ENCODE measurements at places on chromosomes 4 and X.

GRCh38 chrX:40434947-40435346, 145.8 kb upstream of the ATP6AP2 start:
- DNase-seq: no peak

DNA sequence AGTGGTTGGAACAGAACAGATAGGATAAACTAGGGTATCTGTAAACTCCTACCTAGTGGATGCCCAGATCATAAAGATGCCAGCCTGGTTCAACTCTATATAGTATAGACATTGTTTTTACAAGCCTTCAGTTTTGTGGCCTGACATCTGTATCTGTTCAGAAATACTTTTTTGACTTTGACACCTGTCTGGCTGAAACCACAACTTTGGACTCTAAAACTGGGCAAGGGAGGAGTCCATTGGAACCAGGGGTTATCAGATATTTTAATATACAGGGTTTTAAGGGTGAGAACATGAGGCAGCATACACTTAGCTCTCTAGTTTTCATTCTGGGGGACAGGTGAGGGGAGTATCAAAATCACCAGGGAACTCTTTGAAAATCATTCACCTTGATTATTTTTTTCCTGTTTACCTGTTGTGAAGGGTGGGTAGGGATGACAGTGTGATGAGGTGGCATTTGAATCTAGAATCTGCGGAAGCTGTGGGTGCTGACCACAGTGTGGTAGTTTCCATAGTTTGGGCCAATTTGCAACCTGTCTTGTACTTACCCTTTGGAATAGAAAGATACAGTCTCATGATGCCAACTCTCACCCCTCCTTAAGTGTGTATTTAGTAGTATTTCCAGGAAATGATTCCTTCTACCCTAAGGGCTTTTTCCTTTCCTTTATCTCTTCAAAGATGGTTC, 20.6 kb downstream of the GAB1 start:
- DNase-seq: no peak

DNA sequence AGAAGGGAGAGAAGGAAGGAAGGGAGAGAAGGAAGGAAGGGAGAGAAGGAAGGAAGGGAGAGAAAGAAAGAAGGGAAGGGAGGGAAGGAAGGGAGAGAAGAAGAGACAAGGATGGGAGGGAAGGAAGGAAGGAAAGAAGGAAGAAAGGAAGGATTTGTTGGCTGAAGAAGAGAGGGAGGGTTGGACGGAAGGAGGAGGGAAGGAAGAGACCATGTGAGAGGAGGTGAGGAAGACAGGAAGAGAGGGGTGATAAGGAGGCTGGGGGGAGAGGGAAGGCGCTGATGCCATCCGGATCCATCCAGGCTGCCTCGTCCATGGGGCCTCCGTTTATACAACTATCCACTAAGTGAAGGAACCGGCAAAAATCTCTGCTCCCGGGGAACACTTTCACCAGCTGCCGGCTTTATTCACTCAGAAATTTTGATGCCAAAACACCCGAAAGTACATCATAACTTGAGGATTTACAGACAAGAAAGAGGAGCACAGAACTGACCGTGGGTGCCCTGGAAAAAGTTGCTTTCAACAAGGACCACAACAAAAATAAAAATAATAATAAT, 14.9 kb downstream of the DHRSX start:
- DNase-seq: no peak

DNA sequence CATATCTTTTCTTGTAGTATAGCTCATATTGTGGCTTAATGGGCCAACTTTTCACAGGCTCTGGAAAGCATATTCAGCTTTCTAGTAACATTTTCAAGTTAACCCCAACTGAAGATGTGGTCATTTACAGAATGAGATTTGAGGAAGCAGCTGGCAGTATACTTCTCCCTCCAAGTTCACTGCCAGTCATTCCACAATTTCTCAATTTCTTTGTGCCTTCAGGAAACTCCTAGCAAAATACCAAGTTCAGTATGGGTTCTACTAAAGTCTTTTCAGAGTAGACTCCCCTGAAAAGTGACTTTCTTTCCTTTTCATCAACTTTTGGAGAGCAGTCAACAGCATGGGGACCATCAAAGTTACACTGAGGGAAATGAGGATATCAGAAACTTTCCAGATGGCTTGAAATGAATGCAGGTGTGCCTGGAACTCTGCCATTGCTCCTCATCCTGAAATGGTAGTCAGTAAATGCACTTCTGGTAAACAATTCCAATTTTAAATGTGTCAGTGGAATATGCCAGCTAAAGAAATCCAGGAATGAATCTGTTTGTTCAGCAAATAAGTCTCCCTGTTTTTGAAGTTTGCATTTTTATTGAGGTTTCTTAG, 81.5 kb upstream of the TEX13D start:
- no peak for DNase-seq

- DNase-seq: no peak
Measured at GRCh38 chr4:186473933-186474332, 81.4 kb downstream of the MTNR1A start.

- no peak for DNase-seq
Measured at GRCh38 chr4:77493120-77493752, 112.4 kb upstream of the CXCL13 start.
